ENCODE measurements at places on chromosomes 12 and 14.

- no peak for DNase-seq
Observed at GRCh38 chr12:94545935-94546771, 86.5 kb upstream of the CEP83 start.

- DNase-seq, result no peak
Observed at GRCh38 chr12:1821805-1822204, 1.4 kb downstream of the LRTM2 start.

GRCh38 chr12:32534698-32535097, 135.3 kb downstream of the FGD4 start:
- DNase-seq, result no peak

- DNase-seq, result no peak
Observed at GRCh38 chr12:63362791-63363190, 211.8 kb upstream of the AVPR1A start.

DNA sequence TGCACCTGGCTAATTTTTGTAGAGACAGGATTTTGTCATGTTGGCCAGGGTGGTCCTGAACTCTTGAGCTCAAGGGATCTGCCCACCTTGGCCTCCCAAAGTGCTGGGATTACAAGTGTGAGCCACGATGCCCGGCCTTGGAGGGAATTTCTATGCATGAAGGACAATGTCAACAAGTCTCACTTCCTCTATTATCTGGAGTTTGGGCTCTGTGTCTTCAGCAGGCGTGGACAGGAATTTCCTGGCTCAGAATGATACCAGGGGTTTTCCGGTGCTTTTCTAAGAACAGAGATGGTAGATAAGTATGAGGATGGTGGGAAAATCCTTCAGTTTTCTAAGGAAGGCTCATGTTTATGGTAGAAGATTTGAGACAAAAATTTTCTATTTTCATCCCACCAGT, 75.0 kb upstream of the CCDC60 start:
- no peak for DNase-seq
